ENCODE measurements at places on chromosomes 7 and 10.

DNA sequence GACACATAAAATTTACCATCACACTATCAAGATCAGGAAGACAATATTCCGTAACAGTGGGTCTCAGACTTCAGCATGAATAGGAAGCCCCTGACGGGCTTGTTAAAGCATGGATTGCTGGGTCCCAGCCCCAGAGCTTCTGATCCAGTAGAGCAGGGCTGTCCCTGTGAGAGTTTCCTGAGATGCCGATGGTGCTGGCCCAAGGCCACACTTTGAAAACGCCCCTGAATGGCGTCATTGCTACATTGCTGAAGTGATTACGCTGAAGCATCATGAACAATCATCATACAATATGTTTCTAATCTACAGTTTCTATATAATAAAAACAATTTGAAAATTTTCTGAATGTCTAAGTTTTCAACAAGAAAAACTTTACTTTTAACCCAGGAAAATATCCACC is 38.0 kb upstream of the TMEM72 start:
- no peak for DNase-seq

- DNase-seq = no peak
These were observed 997.2 kb upstream of the GHITM start for GRCh38 chr10:83142074-83142563.

- DNase-seq = no peak
These were observed 97.8 kb downstream of the CHST15 start for GRCh38 chr10:123995461-123996131.

DNA sequence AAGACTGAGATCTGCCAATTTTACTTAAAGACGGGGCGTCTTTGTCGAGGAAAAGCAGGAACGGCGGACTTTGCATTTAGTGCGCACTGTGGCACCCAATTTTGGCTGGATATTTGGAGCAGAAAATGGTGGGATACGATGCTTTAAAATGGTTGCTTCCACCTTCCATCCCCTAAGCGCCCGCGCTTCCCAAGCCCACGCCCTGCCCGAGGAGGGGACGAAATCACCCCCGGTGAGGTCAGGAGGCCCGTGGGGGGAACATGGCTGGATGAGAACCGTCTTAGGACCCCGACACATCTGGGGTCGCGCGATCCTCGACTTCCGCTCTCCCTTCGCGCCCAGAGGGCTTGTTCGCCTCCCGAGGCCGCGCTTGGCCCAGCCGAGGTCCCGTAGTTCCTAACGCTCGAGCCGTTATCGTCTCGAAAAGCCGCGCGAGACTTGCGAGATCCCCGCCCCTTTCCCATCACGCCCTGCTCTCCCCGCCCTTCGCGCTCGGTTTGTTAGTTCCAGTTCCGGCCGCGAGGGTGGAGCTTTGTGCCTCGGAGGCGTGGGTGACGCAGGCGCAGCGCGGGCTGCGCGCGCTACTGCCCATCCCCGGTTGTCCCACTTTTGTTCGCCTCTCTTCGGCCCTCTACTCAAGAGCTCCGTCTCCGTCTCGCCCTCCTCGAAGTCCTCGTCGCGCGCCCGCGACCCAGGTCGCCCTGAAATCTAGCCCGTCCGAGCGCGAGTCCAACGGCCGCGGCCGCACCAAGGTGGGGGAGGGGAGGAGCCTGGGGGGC is at the start of gene SRRT:
TSS of gene SRRT (plus strand) at position 527 of the 779 bp plus-strand sequence. CDS start 488 bp downstream, outside the sequence.
- DNase-seq = peak; percentile 99

Measured in globus pallidus (tissue), 1 donor.